ENCODE measurements at places on chromosomes 5 and 9.

DNA sequence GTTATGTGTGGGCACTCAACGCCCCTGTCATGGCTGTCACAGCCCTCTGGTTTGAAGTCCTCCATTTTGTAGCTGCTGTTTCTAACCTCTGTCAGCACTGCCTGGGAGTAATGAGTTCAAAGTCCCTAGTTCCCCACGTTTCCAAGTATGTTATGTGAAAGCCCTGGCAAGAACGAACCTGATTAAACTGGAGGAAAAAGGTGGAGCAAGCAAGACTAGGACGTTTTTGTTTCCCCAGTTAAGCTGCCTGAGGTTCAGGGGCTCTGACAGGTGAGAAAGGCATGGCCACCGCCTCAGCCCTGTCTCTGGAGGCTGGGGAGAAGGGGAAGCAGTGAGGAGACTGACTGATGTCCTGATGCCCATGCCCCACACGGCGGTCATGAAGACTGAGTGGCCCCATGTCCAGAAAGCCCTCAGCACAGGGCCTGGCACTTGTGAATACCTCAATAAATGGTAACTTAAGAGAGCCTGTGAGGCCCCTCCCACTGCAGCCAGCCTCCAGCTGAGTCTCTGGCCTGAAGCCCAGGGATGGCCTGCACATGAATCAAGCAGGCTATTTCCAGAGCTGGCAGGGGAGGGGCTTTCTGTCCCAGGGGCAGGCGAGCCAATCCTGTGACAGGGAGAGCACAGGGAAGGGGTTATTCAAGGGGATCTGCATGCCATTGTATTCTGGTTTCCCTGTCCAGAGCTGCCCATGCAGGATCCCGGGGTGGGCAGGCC lies 61.8 kb downstream of the PFDN1 start:
- DNase-seq: no peak

GRCh38 chr5:171868236-171868635 lies 82.6 kb downstream of the SMIM23 start:
- DNase-seq: no peak

DNA sequence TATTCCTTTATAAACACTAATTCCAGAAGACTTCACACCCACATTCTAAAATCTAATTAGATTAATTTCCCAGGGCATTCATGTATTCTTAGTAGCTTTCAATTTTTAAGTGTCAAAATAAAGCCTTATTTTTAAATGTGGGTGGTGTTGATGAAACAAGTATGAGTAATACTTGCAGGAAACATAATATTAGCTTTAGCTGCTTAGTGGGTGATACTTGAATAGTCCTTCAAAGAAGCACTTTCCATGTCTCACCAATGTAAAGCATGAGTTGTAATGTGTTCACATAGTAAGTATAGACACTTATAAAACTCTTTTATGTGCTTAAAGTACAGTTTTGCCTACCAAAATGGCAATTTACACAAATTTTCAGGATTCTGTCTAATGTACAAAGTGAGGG lies 6.9 kb downstream of the FNBP1 start:
- DNase-seq: no peak

GRCh38 chr9:121483049-121483448 lies 16.6 kb downstream of the GGTA1 start:
- no peak for DNase-seq

GRCh38 chr5:122019919-122020590 lies 58.0 kb downstream of the LOX start:
- DNase-seq: no peak

DNA sequence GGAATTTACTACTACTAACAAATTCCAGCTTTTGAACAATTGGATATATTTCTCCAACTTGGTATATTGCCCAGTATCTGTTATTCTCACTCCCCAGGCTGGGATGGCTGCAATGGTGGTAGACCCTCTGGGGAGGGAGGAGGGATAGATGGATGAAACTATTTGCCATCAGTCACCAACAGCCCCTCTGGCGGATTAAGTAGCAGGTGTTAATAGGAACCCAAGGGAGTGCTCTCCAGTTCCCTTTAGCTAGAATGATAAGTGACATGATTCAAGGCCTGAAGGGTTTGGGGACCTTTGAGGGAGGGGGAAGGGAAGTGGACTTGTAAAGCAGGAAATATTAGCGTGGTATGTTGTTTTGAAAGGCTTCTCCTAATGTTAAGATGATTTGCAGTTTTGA lies 824.0 kb upstream of the ARRDC3 start:
- no peak for DNase-seq

DNA sequence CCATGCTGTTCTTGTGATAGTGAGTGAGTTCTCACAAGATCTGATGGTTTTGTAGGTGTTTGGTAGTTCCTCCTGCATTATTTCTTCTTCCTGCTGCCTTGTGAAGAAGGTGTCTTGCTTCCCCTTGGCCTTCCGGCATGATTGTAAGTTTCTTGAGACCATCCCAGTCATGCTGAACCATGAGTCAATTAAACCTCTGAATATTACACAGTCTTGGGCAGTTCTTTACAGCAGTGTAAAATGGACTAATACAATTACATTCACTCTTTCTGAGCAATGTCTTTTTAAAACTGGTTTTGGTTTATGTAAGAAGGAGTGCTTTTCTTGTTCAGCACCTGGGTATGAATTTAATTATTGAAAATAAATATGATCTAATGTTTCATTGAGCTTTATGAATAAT lies 50.7 kb upstream of the ARRDC3 start:
- no peak for DNase-seq

- no peak for DNase-seq
Observed at GRCh38 chr9:14347406-14348122, 33.6 kb upstream of the NFIB start.

DNA sequence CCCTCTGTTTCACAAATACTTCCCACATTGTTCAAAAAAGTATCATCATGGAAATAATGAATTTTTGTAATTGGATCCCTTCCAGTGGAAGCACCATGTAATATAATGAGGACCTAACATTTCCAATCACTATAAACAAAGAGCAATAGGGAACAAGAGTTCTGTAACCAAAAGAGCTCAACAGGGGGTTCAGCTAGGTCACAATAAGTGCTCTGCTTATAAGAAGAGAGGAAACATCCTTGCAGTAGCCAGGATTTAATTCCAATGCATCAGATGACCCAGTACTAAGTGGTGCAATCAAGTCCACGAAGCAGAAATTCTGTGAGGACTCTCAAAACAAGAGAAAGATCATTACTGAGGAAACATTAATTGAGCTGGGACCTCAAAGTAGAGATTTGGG lies 5.9 kb downstream of the SERINC5 start:
- DNase-seq: no peak

- no peak for DNase-seq
Observed at GRCh38 chr9:15935661-15936305, 382.9 kb downstream of the CCDC171 start.

DNA sequence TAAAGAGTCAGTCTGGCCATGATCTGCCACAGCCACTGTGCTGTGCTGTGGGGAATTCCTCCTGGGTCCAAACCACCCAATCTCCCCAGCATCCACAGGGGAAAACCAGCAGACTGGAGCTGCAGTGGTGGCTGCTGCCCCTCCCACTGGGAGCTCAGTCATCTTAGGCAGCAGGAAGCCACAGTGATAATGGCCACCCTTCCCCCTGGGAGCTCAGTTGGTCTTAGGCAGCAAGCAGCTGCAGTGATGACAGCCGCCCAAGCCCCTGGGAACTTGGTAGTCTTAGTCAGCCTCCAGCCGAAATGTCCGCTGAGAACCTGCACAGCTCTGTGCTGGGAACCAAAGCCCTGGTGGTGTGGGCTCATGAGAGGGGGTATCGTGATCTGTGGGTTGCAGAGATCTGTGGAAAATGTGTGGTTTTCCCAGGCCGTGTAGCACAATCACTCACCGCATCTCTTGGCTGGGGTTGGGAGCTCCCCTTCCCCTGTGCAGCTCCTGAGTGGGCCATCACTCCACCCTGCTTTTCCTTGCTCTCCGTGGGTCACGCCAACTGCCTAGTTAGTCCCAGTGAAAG lies 38.4 kb upstream of the SMIM15 start:
- no peak for DNase-seq

DNA sequence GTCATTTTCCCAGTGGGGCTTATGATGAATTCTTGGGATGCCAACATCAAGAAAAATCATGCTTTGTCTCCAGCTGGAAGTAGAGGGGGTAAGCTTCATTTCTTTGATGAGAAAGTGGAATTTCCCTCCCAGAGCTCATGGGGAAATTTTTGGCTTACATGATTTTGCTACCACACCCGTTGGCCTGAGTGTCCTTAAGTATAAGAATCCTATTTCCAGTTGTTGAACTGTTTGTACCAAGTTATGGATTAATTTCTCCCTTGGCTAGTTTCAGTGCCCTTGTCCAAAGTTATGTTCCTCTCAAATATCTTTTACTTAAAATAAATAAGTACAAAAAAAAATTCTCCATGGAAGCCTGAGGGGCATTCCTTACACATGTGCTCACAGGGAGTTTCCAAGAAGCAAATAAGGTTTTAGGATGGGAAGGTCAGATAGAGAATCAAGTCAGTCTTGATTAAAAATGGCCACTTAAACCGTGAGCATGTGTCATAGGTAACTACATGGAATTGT lies 82.3 kb downstream of the PTCD2 start:
- no peak for DNase-seq

DNA sequence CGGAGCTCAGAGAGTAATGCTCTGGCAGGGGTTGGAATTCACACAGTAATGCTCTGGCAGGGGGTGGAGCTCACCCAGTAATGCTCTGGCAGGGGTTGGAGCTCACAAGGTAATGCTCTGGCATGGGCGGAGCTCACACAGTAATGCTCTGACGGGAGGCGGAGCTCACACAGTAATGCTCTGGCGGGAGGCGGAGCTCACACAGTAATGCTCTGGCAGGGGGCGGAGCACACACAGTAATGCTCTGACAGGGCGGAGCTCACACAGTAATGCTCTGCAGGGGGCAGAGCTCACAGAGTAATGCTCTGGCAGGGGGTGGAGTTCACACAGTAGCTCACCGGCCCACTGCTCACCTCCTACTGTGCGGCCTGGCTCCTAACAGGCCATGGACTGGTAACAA lies 47.2 kb upstream of the LPCAT1 start:
- DNase-seq: no peak

- no peak for DNase-seq
Observed at GRCh38 chr9:72950875-72951442, 1.9 kb downstream of the ALDH1A1 start.

- no peak for DNase-seq
Observed at GRCh38 chr9:126549246-126550006, 64.3 kb upstream of the LMX1B start.

DNA sequence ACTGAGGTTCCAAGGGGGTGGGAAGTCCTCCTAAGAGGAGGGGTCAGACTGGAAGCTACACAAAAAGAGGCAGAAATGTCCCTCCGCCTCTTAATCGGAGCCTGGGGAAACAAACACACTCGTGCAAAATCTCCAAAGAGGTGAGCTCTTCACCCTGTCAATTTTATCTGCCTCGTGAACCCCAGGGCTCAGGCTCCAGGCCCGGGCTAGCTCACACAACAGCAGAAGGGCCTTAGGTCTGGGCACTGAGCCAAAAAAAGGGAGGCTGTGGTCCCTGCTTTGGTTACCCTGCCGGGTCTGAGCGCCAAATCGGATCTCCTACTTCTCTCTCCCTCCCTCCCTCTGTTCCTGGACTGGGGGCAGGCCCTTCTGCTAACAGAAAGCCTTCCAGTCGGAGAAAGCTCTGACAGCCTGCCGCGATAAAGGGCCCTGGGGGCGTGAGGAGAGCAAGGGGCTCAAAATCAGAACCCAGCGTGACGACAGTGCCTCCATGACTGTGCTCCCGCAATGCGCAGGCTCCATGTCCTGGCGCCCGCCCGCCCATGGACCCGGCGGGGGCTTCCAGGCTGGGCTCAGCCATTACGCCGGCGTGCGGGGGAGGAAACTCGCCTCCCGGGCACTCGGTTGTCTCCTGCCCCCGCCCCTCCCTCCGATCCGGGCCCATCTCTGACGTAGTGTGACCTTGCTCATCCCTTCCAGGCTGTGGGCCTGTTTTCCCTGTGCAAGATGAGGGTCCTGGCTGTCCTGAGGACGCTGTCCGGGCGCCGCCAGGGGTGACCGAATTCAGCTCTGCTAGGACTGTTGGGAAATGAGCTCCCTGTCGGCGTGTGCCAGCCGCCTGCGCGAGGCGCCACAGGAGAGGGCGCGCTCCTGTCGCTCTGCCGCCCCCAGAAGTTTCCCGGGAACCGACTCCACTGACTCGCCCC lies 865 bp upstream of the SLC22A4 start:
- peak; percentile 74 for DNase-seq

DNA sequence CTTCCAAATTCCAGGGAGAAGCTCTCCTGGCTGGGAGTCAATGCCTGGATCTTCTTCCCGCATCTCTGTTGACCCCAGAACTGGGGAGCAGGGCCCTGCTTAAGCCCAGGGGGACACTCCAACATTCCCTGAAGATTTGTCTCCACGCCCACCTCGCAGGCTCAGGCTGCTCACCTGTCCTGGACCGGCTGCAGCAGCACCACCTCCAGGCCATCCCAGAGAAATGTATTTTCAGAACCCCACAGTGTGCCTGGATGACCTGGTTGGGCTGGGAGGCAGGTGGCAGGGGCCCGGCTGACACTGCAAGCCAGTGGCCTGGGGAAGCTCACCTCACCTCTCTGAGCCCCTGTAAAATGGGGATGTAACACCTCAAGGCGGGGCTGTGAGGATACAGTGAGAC lies 27.1 kb upstream of the ZBTB43 start:
- no peak for DNase-seq

DNA sequence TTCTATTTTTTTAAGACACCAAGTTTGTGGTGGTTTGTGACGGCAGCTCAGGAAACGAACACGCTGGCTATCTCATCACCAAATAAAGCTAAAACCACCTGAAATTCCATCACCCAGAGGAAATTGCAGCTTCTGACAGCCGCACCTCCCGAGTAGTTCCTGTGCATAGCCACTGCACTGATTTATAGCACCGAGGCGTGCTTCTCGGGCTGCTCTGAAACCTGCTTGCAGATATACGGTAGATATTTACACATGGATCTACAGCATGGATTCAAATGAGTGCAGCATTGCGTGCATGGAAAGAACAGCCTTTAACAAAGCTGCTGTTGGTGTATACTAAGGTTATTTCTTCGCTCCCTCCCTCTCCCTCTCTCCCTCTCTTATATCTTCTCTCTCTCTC lies 153.8 kb downstream of the PHF2 start:
- no peak for DNase-seq

GRCh38 chr5:112310746-112311145 lies 108.3 kb downstream of the EPB41L4A start:
- DNase-seq: no peak

DNA sequence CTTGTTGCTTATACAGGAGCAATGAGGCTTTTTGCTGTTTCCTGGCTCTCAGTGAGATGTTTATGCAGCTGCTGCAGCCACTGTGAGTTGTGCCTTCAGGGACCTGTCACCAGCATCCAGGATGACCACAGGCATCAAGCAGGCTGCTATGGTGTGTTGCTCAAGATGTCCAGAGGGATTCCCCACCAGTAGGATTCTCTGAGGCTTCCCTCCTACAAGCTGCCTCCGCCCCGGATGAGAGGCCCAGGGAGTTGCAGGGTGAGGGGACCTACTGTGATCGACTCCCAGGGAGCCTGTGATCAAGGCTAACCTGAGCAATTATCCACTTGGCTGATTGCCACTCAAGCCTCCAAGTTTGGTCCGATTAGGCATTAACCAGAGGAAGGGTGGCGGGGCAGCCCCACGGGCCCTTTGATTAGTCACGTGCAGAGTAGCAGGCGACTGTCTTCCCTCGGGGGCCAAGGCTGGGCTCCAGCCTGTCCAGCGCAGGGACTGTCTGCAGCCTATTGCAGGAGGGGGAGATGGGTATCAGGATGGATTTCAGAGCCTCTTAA lies 1.8 kb upstream of the FAT2 start:
- no peak for DNase-seq

- DNase-seq: peak; percentile 30
Observed at GRCh38 chr5:91499943-91500531, 116.9 kb upstream of the ARRDC3 start.
